Endothelial cell (in vitro differentiated cells): ENCODE measurements at places on chromosomes 3 and 15.

- DNase-seq = peak; percentile 13
Observed at GRCh38 chr3:19348941-19349564, 200.7 kb downstream of the KCNH8 start.

DNA sequence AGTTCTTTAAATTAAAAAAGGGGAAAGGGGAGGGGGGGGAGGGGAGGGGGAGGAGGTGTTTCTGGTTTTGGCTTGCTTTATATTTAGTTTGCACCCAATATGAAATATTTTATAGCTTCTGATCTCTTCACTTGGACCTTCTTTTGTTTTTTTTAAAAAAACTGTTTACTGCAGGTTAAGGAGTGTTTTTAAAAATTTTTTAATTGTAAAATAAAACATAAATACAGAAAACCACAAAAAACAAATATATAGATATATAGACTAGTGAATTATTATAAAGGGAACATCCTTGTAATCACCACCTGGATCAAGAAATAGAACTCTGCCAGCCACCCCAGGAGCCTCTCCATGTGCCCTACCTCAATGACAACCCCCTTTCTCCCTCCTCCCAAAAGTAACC, 861 bp upstream of the MYLK start:
- no peak for DNase-seq

DNA sequence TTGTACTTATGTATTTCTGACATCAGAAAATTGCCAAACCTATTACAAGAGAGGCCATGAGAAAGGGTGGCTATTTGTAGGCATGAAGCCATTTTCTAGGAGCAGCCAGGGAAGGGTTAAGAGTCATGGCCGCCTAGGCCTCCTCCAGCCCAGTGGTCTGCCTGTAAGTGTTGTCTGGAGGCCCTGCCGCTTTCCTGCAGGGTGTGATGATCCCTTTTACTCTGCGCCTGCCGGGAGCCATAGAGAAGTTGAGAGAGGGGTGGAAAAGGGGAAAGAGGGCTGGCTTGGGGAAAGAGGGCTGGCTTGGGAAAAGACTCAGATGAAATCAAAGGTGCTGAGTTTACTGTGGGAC, 29.1 kb upstream of the KCTD6 start:
- DNase-seq = no peak

DNA sequence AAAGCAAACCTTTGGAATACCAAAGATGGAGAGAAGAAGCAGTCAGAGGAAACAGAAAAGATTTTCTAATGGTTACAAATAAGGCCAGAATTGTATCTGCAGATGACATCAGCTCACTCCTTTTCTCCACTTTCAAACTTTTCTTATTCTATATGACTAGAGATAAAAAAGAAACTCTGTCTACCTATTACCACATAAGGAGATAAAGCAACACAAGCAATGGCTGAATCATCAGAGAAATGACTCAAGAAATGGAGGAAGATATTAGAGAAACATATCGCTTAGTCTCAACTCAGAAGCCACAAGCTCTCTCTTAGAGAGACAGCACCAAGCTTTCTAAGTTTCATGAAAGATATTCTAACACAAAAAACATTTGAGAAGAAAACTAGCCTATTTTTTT, 784.0 kb downstream of the ZPLD1 start:
- no peak for DNase-seq
